ENCODE measurements at places on chromosomes 7 and 10. TPM values are rescaled to one million over a fixed set of nuclear protein-coding genes. Genes with fewer than 3 reads are reported as not detected.

GRCh38 chr7:102081244-102081627, 205.4 kb upstream of the SH2B2 start:
- no peak for DNase-seq

Gene NPSR1
- total RNA-seq: not detected

- peak; percentile 91 for DNase-seq
Observed at GRCh38 chr10:28734938-28735759, 57.8 kb downstream of the BAMBI start.

Gene MMRN2
- total RNA-seq: 1.9 TPM

GRCh38 chr7:29109358-29109757, 37.0 kb downstream of the CPVL start:
- no peak for DNase-seq

DNA sequence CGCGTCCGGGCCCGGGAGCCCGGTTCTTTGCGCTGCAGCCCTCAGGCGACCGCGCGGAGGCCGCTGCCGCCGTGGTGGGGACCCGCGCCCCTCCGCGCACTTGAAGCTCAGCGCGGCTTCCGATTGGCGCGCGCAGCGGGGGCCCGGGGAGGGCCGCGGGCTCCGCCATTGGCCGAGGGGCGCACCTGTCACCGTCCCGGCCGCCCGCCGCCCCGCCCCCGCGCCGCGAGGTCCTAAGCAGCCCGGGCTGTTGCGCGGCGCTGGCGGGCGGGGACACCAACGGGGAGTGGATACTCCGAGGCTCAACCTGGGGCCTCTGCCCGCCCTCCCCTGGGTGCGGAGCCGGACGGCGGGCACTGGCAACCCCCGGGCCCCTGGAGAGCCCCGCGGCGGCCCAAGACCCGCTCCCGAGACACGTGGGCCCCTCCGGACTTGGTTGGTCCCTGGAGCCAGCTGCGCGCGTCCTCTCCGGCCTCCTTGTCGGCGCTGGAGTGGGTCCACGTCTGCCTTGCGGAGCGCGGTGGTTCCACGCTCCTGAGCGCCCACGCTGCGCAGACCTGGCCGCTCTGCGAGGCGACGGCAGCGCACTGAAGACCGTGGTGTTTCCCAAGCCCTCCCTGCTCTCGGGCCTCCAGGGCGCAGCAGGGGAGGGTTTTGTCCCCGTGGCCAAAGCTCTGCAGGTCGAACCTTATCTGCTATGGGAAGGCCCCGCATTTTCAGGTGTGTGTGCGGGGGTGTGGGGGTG, at the start of gene MNX1:
MNX1 (minus strand) TSS at position 76 of the 745 bp plus-strand sequence. CDS start 313 bp downstream, outside the sequence.
- peak; percentile 27 for DNase-seq

Gene GFRA1
- total RNA-seq: not detected

- no peak for DNase-seq
Observed at GRCh38 chr10:109957092-109957797, 33.9 kb upstream of the XPNPEP1 start.

Gene SLC25A13
- 54.8 TPM for total RNA-seq

DNA sequence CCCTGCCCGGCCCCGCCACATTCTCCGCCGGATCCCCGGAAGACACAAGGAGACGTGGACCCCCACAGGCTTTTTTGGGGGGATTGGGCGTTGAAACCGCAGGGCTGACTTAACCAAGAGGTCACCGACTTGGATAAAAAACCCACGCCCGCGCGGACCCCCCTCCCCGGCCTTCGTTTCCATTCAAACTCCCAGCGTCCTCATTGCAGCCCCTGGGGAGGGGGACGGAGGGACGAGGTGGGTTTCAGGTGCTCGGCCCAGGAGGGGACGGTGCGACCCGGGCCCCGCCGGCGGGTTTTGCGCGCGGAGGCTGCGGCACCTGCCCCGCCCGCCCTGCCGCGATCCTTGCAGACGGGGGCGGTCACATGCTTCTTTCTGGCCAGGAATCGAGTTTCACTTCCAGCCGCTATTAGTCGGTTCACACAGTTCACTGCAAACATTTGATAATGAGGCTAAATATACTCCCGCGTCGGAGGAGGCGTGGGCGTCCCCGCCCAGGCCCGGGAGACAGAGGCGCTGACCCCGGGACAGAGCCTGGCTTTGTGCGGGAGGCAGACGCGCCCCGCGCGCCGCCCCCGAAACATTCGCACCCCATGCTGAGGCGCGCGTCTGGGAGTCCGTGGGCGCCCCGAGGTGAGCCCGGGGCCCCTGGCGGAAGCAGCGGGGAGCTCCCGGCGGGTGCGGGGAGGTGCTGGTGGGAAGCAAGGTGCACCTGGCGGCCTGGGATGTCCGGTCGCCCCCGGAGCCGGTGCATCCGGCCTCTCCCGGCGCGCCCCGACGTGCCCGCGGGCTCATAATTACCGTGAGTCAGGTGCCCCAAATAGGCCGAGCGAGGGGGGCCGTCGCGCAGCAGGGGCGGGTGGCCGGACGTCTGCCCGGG, 2.7 kb upstream of the PDGFA start:
- no peak for DNase-seq

- DNase-seq: peak; percentile 65
Observed at GRCh38 chr10:36344240-36345174, 702.4 kb upstream of the FZD8 start.

Gene CRYGN
- total RNA-seq: not detected

DNA sequence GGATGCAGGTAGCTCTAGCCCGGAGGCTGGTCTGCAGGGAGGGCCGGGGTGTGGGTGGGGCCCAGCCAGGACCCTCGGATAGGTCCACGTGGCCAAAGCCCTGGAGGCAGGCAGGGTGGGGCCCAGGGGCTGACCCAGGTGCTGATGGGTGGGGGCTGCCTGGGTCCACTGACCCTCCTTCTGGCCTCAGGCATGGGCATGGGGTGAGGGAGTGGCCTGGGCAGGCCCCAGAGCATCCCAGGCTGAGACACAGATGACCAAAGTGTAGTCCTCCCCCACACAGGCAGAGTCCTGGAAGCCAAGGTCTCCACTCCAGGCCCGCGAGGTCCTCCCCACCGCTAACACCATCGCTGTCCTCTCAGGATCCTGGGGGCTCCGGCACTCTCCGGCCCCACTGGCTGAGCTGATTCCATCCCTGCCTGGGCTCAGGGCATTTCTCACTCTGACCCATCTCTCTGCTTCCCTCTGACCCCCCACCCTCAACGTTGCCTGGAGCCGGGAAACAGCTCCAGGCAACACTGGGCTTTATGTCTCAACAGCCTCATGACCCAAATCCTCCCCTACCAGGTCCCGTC, 20.7 kb upstream of the PPP2R2D start:
- no peak for DNase-seq

DNA sequence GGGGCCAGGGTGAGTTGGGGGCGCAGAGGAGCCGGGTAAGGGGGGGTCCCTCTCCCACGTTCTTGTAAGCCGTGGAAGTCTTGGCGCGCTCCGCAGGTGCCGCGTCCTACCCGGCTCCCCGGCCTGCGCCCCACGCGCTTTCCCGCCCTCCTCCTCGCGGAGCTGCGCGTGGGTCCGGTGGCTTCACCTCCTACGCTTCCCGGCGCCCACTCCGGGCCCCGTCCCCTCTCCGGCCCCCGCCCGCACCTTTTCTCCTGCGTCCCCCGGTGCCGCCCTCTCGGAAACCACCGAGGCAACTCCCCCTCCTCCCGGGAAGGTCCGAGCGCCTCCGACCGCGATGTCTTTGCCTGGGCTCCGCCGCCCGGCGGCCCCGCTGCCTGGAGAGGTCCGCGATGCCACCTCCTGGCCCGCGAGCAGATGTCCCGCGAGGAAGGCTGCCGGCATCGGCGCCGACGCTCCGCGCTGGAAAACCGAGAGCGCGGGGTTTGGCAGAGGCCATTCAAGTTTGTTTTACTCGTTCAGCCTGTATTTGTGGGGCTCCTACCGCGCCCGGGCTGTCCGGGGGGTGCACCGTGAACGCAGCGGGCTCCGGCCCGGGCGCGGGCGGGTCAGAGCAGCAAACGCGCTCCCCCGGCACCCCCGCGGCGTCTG, 2.4 kb upstream of the NKX6-2 start:
- DNase-seq: no peak

Gene CELF2
- 9.7 TPM for total RNA-seq

DNA sequence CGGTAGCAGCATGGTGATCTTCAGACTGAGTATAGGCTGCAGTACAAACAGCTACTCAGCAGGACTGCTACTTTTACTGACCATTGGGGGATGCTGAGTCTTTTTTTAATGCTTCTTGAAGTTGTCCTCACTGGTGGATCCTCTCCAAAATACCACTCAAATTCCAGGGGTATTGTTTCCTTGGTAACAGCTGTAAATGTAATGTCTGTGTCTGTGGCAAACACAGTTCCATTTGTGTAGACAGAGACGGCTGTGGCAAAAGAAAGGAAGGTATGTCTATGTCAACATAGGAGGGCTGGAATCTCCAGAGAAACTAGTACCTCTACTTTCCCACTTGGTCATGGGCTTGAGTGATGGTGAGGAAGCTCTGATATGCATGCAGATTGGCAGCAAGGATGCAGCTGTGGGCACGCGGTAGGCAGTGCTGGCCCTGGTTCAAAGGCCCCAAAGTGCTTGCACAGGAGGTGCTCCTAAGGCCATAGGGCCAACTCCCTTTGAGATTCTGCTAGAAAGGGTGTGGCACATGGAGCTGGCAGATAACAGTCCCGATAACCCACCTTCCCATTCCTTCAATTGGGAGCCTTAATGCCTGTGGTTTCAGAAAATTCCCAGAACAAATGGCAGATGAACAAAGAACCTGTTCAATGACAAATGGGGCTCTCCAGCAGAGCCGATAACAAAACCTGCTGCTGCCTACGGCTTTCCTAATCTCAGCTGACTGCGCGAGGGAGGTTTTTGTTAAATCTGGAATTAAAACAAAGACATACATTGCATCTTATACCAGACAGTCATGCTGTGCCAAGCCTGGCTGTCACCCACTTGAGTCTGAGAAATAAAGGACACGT, 43.0 kb downstream of the PKD1L1 start:
- DNase-seq: no peak

GRCh38 chr7:38757931-38758330, 126.8 kb upstream of the AMPH start:
- DNase-seq: no peak
